ENCODE measurements at places on chromosomes 4 and X.

GRCh38 chr4:6097581-6097980 lies 79.3 kb upstream of the C4orf50 start:
- DNase-seq, result no peak

GRCh38 chr4:138875891-138876608 lies 139.5 kb upstream of the NOCT start:
- DNase-seq, result no peak

- no peak for DNase-seq
Observed at GRCh38 chrX:149881081-149881711, at the start of gene MAGEA8. TSS of gene MAGEA8 (plus strand) at chrX:149881183. CDS start at chrX:149884273, 3,090 bp downstream.

- no peak for DNase-seq
Observed at GRCh38 chrX:23637187-23637586, 30.1 kb upstream of the PRDX4 start.

- no peak for DNase-seq
Observed at GRCh38 chr4:54400802-54401201, 171.7 kb downstream of the PDGFRA start.

GRCh38 chr4:89156174-89156914 lies 45.0 kb downstream of the TIGD2 start:
- no peak for DNase-seq

DNA sequence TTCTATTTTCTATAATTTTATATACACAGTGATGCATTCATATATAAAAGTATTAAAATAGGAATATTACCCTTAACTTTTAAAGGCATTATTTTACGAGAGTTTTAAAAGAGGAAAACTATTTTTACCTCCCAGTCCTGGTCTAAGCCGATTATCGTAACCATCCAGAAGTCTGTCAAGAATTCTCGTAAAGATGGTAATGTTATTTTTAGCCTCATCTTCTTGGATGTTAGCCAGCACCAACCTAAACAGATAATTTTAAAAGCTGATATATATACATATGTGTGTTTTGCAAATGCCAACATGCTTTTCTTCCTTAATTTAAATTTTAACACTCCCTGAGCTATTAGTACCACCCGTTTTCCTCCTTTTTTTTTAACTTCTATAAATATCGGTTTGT lies 4.0 kb downstream of the GABRA2 start:
- DNase-seq, result no peak

DNA sequence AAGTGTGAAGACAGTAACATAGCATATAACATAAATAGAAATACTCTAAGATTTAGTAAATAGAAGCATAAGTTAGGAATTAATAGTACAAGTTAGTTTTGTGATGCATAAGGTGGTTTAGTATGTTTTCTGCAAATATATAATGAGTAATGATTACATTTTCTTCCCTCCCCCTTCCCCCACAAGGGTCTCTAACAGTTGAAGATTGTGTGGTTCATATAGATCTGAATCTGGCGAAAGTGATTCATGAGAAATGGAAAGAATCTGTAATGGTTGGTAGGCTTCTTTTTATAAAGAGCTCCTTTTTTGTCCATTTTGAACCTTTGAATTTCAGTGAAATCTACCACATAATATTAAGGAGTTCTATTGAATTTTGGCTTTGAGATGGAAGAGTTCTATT lies 66.3 kb downstream of the N4BP2 start:
- no peak for DNase-seq

- DNase-seq, result no peak
Observed at GRCh38 chrX:120402369-120402768, 40.5 kb downstream of the ATP1B4 start.

DNA sequence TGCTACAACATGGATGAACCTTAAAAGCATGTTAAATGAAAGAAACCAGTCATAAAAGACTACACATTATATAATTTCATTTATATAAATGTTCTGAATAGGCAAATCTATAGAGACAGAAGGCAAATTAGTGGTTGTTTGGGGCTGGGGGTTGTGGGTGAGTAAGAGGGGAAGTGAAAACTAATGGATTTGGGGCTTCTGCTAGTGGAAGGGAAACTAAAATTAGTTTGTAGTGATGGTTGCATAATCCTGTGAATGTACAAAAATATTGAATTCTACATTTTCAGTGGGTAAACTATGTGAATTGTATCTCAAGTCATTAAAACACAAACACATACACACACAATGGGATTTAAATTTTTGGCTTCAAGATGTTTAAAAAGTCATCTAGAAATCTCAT lies 25.4 kb upstream of the LIMCH1 start:
- no peak for DNase-seq

GRCh38 chrX:105191878-105192277 lies 28.6 kb downstream of the TEX13A start:
- no peak for DNase-seq

DNA sequence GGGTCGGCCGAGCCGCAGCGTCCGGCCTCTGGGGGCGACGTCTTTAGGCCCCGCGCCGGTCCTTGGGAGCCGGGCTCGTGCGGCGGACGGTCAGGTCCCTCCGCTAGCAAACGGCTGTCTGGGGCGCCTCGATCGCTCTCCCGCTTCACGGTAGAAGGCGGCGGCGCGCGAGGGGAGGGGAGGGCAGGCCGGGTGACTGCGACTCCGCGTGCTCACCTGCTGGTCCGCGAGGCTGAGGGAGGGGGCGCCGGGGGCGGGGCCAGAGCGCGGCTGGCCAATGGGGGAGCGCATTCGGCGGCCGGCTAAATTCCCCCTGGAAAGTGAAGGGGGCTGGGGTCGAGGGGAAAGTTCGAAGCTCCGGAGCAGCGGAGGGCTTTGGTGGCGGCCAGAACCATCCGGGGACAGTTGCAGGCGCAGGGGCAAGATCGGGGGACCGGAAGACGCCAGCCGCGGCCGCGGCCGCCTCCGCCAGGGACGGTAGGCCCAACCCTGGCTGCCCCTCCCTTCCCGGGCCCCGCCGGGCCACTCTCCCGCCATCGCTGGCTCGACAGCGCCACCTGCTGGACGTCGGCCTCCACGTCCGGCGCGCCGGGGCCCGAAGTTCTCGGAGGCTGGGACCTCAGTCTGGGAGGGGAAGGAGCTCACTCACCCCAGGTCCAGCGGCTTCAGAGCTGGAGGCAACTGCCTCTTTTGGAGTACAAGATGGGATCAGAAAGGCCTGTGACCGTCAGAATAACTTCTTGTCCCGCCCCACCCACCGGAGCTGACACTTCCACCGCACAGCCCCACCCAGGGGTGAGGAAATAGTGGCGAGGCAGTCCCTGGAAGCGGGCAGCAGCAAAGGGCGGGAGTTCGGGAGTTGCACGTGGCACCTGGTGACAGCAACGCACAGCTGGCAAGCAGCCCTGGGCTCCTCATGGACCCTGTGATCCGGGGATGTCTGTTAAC lies 49.9 kb downstream of the ELF4 start:
- DNase-seq, result peak; percentile 73

GRCh38 chrX:53494436-53494835 lies 60.3 kb upstream of the HSD17B10 start:
- DNase-seq, result peak; percentile 16

GRCh38 chr4:15469402-15470127 lies at the start of gene CC2D2A:
TSS of gene CC2D2A (plus strand) at chr4:15469882. CDS start at chr4:15475933, 6,051 bp downstream.
- peak; percentile 58 for DNase-seq

GRCh38 chr4:18698119-18698883 lies 676.7 kb upstream of the LCORL start:
- DNase-seq, result no peak

- DNase-seq, result no peak
Observed at GRCh38 chrX:133910539-133910938, 74.9 kb downstream of the GPC3 start.

- no peak for DNase-seq
Observed at GRCh38 chr4:147528054-147528453, 47.2 kb downstream of the EDNRA start.

DNA sequence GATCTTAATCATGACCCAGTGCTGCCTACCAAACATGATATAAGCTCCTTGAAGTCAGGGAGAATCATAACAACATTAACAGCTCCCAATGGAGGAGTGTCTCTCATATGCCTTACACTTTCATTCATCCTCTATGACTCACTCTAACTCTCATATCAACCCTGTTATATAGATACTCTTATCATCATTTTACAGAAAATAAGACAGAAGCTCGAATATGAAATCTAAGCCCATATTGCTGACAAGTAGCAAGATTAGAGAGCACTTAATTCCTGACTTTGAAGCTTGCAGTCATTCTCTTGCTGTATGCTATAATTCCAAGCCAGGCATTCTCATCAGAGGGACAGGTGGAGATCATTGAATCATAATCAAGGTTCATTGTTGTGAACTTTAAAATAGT lies 476.7 kb upstream of the ATOH1 start:
- DNase-seq, result no peak

- DNase-seq, result no peak
Observed at GRCh38 chrX:29902004-29902403, 313.4 kb upstream of the MAGEB2 start.

- DNase-seq, result peak; percentile 76
Observed at GRCh38 chr4:9899306-9900055, 118.0 kb downstream of the DRD5 start.

GRCh38 chr4:112939901-112940300 lies 109.6 kb upstream of the ANK2 start:
- DNase-seq, result no peak

DNA sequence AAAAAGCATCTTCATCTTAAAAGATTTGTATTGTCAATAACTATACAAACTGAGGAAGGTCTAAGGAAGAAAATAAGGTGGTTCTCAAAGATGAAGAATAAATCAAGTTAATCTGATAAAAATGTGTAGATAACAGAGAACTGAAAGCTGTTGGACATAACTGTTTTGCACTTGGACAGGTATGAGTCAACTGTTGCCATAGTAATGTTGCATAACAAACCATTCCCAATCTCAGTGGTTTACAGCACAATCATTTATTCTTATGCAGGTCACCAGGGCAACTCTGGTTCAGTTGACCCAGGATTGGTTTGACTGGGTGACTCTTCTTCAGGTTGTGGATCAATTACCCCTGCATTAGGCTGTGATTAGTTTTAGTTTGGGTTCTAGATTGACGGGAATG lies 2197.7 kb downstream of the ARAP2 start:
- no peak for DNase-seq

- DNase-seq, result no peak
Observed at GRCh38 chrX:132623942-132624341, 135.1 kb upstream of the MBNL3 start.

DNA sequence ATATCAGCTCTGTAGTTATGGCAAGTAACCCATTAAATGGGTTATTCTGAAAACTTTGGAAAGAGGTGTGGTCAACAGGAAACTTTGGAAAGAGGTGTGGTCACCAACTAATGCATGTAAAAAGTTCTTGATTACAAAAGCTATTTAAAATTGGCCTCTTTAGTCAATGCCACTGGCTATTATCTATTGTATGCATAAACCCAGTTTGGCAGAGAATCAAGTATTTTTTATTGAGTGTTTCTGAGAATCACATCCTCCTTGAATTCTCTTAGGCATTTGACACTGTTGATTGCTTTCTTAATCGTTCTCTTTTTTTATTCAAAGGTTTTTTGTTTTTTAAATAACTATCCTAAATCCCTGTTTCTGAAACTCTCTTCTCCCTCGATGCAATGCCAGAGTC lies 7.5 kb downstream of the P2RY4 start:
- DNase-seq, result no peak

DNA sequence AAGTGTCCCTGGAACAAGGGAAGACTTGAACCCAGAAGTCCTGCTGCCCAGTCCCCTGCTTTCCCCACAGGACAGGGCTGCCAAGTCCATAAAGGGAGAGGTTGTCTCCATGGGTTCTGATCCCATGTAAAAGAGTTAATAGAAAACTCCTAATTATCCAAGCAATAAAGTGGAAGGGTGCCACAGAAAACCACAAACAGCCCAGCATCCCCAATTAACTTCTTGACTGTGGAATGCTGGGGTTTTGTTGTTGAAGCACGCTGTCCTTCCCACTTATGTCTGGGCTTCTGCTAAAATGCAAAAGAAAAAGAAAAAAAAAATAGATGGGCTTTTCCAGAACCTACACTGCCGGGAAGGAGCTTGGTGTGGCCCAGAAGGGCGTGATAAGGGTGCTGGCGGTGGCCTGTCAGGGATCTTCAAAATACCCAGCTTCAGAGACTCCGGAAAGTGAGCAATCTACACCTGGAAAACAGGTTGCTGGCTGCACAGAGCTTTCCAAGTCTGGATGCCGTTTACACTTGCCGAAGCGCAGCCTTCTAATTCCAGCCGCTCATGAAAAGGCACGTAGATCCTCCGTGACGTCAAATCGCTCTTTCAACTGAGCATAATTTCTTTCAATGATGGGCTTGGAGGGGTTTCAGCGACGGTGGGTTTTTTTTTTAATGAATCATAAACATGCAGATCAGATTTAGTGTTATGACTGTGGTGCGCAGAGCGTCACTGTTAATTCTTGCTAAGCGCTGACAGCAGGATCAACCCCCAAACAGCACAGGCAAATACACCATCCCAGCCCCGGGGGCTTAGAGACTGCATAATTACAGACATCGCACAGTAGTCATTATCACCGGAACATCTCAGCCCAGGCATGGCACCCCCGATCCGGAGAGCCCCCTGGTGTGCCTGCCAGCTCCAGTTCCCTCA lies 197.6 kb downstream of the BCOR start:
- DNase-seq, result no peak

GRCh38 chr4:168273838-168274237 lies 44.7 kb downstream of the DDX60 start:
- DNase-seq, result no peak

- no peak for DNase-seq
Observed at GRCh38 chr4:15378062-15378461, 49.8 kb upstream of the C1QTNF7 start.

- DNase-seq, result no peak
Observed at GRCh38 chrX:53717205-53717604, 30.7 kb upstream of the HUWE1 start.

- no peak for DNase-seq
Observed at GRCh38 chrX:27915617-27916016, 65.6 kb downstream of the DCAF8L1 start.

GRCh38 chr4:41590591-41590990 lies 52.6 kb downstream of the LIMCH1 start:
- DNase-seq, result peak; percentile 33

DNA sequence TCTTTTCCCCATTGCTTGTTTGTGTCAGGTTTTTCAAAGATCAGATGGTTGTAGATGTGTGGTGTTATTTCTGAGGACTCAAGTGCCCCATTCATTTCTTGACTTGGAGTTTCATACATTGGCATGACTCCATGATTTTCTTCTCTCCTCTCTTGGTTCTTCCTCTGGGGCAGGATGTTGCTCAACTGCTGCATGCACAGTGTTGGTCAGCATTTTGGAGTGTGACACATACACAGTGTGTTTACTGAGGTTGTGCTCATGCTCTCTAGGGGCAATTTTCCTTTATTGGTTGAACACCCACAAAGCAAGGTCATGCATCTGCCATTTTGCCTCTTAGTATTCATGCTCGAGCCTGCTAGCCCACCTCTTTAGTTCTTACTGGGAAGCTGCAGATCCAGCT lies 1993.8 kb downstream of the ARAP2 start:
- DNase-seq, result no peak

GRCh38 chr4:187021436-187022205 lies 298.0 kb upstream of the FAT1 start:
- DNase-seq, result no peak

DNA sequence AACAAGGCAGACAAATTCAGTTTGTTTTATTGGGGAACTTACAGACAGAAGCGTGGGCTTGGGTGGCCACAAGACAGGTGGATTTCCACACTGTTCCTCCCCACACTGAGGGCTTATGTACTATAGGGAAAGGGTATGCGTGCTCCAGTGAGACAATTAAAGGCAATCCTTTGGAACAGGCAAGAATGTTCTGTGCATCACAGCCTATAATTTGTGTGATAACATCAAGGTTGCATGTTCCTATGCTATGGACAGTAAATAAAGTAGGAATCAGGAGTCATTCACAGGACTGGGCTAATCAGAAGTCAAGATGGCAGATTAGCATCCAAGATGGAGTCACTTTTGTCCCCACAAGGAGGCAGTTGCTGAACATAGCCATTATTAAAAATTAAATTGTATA lies 84.6 kb upstream of the TRIM2 start:
- DNase-seq, result no peak
